ENCODE measurements at places on chromosomes 2 and 18. TPM values are rescaled to one million over a fixed set of nuclear protein-coding genes. Genes with fewer than 3 reads are reported as not detected.

DNA sequence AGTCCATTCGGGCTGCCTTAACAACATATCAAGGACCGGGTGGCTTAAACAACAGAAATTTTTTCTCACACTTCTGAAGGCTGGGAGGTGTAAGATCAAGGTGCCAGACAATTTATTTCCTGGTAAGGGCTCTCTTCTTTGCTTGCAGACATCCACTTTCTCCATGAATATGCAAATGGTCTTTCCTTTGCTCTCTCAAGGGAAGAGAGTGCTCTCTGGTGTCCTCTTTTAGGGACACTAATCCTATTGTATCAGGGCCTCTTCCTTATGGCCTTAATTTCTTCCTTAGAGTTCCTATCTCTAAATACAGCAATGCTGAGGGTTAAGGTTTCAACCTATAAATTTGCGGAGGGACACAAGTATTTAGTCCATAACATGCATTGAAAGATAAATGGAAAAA, 770.8 kb downstream of the DSC3 start:
- H3K27ac ChIP-seq = no peak overlapping the region
- no peaks in the 10 kb centered on the region for H3K36me3 ChIP-seq
- no peak for DNase-seq
- no peak overlapping the region for H3K4me3 ChIP-seq
- H3K4me1 ChIP-seq = no peaks in the 10 kb centered on the region

SH2D6 gene
- not detected for total RNA-seq

STPG4 gene
- total RNA-seq = not detected

LYG2 gene
- total RNA-seq = not detected

NR4A2 gene
- total RNA-seq = 8.9 TPM

GRCh38 chr18:46678785-46679399, 21.9 kb upstream of the LOXHD1 start:
- no peak for DNase-seq
- H3K27me3 ChIP-seq = no peaks in the 10 kb centered on the region
- peaks cover 5% of the 10 kb centered on the region for H3K4me1 ChIP-seq
- H3K36me3 ChIP-seq = no peaks in the 10 kb centered on the region

- no peaks in the 10 kb centered on the region for H3K4me1 ChIP-seq
- H3K27ac ChIP-seq = no peak overlapping the region
- H3K36me3 ChIP-seq = no peaks in the 10 kb centered on the region
- no peak overlapping the region for H3K4me3 ChIP-seq
- H3K27me3 ChIP-seq = no peaks in the 10 kb centered on the region
These were observed 47.6 kb downstream of the LIPG start for GRCh38 chr18:49609256-49610021.

COL4A4 gene
- 10.0 TPM for total RNA-seq

GRCh38 chr2:12064153-12064552, 317.7 kb downstream of the LPIN1 start:
- no peak overlapping the region for H3K27ac ChIP-seq
- no peak overlapping the region for H3K4me3 ChIP-seq
- no peaks in the 10 kb centered on the region for H3K27me3 ChIP-seq
- H3K36me3 ChIP-seq = no peaks in the 10 kb centered on the region
- no peaks in the 10 kb centered on the region for H3K4me1 ChIP-seq

ZNF236 gene
- 11.0 TPM for total RNA-seq

- H3K27me3 ChIP-seq = no peaks in the 10 kb centered on the region
- no peaks in the 10 kb centered on the region for H3K4me1 ChIP-seq
- no peak overlapping the region for H3K27ac ChIP-seq
- DNase-seq = no peak
These were observed 25.3 kb downstream of the FEZ2 start for GRCh38 chr2:36572719-36573059.

- DNase-seq = no peak
- peaks cover 12% of the 10 kb centered on the region for H3K36me3 ChIP-seq
- H3K27me3 ChIP-seq = no peaks in the 10 kb centered on the region
- no peak overlapping the region for H3K4me3 ChIP-seq
- peak overlapping the region; percentile 14 for H3K27ac ChIP-seq
- H3K4me1 ChIP-seq = no peaks in the 10 kb centered on the region
These were observed 133.5 kb downstream of the SPTBN1 start for GRCh38 chr2:54589340-54590215.

DNA sequence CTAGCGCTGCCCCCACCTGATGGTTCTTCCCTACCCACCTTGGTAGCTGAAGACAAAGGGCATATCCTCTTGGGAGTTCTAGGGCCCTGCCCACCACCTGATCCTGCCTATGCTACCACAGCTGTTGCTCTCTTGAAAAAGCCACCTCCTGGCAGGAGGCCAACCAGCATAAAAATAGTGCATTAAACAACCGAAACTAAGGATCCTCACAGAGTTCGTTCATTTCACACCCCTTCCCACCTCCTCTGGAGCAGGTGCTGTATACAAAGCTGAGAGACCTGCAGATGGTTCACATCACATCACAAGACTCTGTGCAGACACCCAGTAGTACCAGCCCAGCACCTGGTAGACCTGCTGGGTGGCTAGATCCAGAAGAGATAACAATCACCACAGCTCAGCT, 1348.0 kb upstream of the TMEFF2 start:
- H3K4me3 ChIP-seq = no peak overlapping the region
- no peaks in the 10 kb centered on the region for H3K27me3 ChIP-seq
- H3K4me1 ChIP-seq = no peaks in the 10 kb centered on the region
- no peaks in the 10 kb centered on the region for H3K36me3 ChIP-seq

DNA sequence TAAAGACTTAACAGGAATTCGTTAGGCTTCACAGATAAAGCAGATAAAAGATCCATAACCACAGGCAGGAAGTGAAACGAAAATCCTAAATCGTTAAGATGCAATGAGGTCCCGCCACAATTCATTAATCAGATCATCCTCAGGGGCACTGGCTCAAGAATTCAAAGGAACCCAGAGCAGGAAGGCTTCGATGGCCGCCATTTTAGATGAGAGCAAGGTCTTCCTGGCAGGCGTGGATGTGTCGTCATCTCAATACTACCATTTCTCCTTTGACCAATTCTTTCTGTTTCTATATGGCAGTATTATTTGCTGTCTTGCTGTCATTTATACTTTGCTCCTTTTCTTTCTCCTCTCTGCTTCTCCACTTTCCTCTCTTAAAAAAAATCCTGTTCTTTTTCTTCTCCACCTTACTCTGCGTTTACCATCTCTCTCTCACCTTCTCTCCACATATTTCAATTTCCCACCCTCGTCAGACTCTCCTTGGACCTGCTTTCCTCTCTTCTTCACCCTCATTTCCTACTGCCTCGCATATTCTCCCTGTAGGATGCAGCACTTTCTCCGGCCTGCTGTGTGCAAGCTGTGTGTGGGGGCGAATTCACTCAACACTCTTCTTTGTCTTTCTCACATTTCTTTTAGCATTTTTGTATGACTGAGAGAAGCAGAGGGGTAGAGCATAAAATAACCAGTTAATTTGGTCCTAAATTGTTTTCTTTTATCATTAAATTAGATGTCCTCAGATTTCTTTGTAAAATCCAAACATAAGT, 35.1 kb upstream of the LHCGR start:
- H3K4me3 ChIP-seq = no peak overlapping the region
- H3K4me1 ChIP-seq = no peaks in the 10 kb centered on the region
- H3K36me3 ChIP-seq = no peaks in the 10 kb centered on the region

DNA sequence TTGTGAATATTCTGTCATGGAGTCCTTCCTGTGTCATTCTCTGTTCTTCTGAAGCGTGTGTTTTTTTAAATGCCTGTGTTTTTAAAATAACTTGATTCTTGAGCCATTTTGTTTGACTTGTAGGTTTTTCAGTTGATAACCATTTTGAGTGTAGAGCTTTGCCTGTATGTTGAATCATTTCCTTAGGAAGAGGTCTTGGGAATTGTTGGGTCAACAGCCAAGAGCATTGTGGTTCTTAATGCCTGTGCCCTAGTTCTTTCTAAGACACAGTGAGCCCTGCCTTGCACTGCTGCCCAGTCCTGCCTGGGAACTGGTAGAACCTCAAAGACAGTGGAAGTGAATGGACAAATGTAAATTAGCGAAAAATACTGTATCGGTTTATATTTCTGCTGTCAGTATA, 25.9 kb downstream of the RAB12 start:
- H3K4me1 ChIP-seq = no peaks in the 10 kb centered on the region
- no peaks in the 10 kb centered on the region for H3K27me3 ChIP-seq
- no peak overlapping the region for H3K27ac ChIP-seq
- no peak overlapping the region for H3K4me3 ChIP-seq
- H3K36me3 ChIP-seq = peaks cover 67% of the 10 kb centered on the region

- DNase-seq = no peak
- H3K36me3 ChIP-seq = no peaks in the 10 kb centered on the region
- no peaks in the 10 kb centered on the region for H3K27me3 ChIP-seq
- no peak overlapping the region for H3K4me3 ChIP-seq
- H3K27ac ChIP-seq = no peak overlapping the region
- H3K4me1 ChIP-seq = no peaks in the 10 kb centered on the region
These were observed 274.7 kb downstream of the ZNF521 start for GRCh38 chr18:25077038-25077943.

DNA sequence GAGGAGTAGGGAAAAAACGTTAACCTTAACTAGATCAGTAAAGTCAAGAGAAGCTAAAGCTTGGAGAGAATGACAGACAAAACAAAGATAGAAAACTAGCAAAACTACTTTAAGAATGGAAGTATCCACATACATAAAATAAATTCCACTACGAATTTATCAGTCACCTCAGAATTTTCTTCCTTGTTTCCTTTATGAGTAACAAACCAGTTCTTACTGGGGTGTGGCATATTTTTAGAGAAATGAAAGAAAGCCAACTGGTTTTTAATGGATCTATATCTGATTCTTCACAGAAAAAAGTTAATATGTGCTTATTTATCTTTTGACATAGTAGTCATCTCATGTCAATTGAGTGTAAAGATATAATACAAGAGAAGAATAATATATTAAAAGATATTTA, 2033.7 kb upstream of the CELF4 start:
- H3K27ac ChIP-seq = no peak overlapping the region
- no peaks in the 10 kb centered on the region for H3K4me1 ChIP-seq
- H3K36me3 ChIP-seq = no peaks in the 10 kb centered on the region
- no peak overlapping the region for H3K4me3 ChIP-seq

DNA sequence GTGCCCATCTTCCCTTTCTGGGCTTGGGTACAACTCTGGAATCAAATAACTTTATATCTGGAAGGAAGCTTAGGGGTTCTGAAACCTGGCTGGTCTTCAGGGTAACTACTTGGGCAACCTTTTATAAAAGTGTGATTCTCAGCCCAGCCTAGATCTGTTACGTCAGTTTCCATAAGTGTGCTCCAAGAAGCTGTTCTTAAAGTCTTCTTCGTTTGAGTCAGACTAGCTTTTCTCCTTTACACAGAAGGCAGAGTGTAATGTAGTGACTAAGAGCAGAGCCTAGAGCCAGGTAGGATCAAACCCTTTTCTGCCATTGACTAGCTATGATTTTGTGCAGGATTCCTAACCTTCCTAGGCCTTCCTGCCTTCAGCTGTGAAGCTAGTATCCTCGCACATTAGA, 5.8 kb downstream of the ITGA6 start:
- H3K27ac ChIP-seq = no peak overlapping the region
- DNase-seq = no peak
- no peaks in the 10 kb centered on the region for H3K36me3 ChIP-seq
- H3K27me3 ChIP-seq = no peaks in the 10 kb centered on the region
- H3K4me1 ChIP-seq = no peaks in the 10 kb centered on the region

TUBB8B gene
- not detected for total RNA-seq

- H3K36me3 ChIP-seq = no peaks in the 10 kb centered on the region
- H3K27me3 ChIP-seq = no peaks in the 10 kb centered on the region
- no peak for DNase-seq
- H3K4me3 ChIP-seq = no peak overlapping the region
- H3K27ac ChIP-seq = no peak overlapping the region
These were observed 504.4 kb downstream of the RIT2 start for GRCh38 chr18:42611134-42611533.

LOXHD1 gene
- 0.11 TPM for total RNA-seq

DNA sequence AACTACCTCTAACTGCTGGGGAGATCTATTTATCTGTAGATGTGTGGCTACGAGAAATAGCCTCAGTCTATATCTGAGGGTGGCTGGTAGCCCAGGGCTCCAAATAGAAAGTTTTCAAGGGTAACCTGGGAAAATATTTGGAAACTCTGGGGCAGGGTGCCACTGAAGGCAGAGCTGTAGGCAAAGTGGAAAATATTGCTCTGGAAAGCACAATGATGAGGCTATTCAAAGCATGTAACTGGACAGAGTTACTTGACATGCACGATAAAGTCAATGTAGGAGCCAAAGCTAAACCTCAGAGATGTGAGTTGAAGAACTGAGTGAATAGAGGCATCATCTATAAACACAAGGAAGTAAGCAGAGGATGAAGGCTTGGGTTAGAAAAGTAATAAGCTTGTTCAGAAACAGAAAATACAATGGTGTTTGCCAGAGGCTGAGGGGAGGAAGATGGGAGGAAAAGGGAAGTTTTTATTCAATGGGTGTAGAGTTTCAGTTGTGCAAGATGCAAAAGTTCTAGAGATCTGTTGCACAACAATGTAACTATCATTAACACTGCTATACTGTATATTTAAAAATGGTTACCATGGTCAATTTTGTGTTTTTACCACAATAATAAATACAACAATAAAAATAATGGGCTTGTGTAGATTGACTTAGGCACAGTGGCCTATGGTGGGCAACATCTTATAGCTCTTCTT, 171.6 kb downstream of the MBD2 start:
- no peaks in the 10 kb centered on the region for H3K36me3 ChIP-seq
- H3K27me3 ChIP-seq = no peaks in the 10 kb centered on the region
- H3K27ac ChIP-seq = no peak overlapping the region
- no peak for DNase-seq
- H3K4me3 ChIP-seq = no peak overlapping the region
- no peaks in the 10 kb centered on the region for H3K4me1 ChIP-seq

DNA sequence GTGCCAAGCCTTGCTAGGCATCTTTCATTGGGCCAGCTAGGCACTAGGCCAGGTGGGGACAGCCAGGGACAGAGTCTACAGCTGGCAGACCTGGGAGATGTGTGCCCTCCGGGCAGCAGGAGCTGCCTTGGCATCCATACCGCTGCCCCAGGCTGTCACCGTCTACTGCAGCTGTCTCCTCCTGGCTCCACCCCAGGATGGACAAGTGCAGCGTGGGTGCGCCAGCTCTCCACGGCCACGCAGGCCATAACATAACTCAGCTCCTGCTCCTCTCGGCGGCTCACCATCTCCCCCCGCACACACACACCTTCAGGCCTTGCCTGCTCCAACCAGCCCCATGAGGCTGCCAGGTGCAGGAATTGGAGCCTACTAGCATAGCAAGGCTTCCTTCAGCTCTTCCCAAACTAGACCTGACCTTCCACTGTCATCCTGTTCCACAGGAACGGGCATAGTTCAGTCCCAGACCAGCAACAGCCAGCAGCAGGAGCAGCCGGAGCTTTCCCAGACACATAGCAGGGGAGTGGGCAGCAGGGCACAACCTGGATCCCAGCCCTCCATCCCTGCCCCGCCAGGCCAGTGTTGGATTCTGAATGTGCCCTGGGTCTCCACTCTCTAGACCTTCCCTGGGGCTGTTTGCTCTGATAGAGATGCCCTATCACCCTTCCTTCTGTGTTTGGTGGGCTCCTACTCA, 2.5 kb upstream of the ADRA2B start:
- peaks cover 20% of the 10 kb centered on the region for H3K4me1 ChIP-seq
- no peak for DNase-seq
- no peak overlapping the region for H3K4me3 ChIP-seq
- H3K36me3 ChIP-seq = no peaks in the 10 kb centered on the region
- no peak overlapping the region for H3K27ac ChIP-seq
- peaks cover 3% of the 10 kb centered on the region for H3K27me3 ChIP-seq

GRCh38 chr2:172282944-172283343, 144.4 kb upstream of the ITGA6 start:
- no peak overlapping the region for H3K27ac ChIP-seq
- no peaks in the 10 kb centered on the region for H3K36me3 ChIP-seq
- H3K4me1 ChIP-seq = no peaks in the 10 kb centered on the region

GRCh38 chr2:113755835-113756354, 547 bp downstream of the SLC35F5 start:
- H3K36me3 ChIP-seq = peaks cover 2% of the 10 kb centered on the region
- DNase-seq = peak; percentile 60
- H3K4me1 ChIP-seq = no peaks in the 10 kb centered on the region
- H3K27me3 ChIP-seq = no peaks in the 10 kb centered on the region

Measured in right atrium auricular region (tissue), 2 donors.